Type B pancreatic cell (in vitro differentiated cells): ENCODE measurements at places on chromosomes 2 and 18. TPM values are rescaled to one million over a fixed set of nuclear protein-coding genes. Genes with fewer than 3 reads are reported as not detected.

The TMEM163 gene
- total RNA-seq, result 4.0 and 4.1 TPM in 2 replicates

The EDAR gene
- 4.8 and 5.1 TPM in 2 replicates for total RNA-seq

The TCF7L1 gene
- 27.4 and 32.4 TPM in 2 replicates for total RNA-seq

The AFF3 gene
- total RNA-seq, result 8.3 and 29.2 TPM in 2 replicates

The MERTK gene
- total RNA-seq, result 25.7 and 48.4 TPM in 2 replicates

The IL1F10 gene
- total RNA-seq, result not detected in 2 replicates

The TUBA3E gene
- not detected in 2 replicates for total RNA-seq

The CFC1 gene
- total RNA-seq, result 25.5 and 27.1 TPM in 2 replicates

The BCS1L gene
- total RNA-seq, result 46.0 and 64.2 TPM in 2 replicates

The TLX2 gene
- total RNA-seq, result 0.67 and 2.9 TPM in 2 replicates

The REG1B gene
- total RNA-seq, result not detected in 2 replicates

The CXCR4 gene
- 5.2 and 34.8 TPM in 2 replicates for total RNA-seq

The CDK15 gene
- 1.8 TPM in 1 of 2 replicates, not detected in the other for total RNA-seq
